Stimulated activated CD8-positive, alpha-beta memory T cell treated with anti-CD3 and anti-CD28 coated beads, Interleukin-15, amount 100 ng/mL, for 48 hours (primary cell): ENCODE measurements at places on chromosomes 5 and 9.

GRCh38 chr5:98982880-98983279, 54.1 kb upstream of the CHD1 start:
- DNase-seq: no peak

GRCh38 chr5:100797861-100798260, 105.2 kb downstream of the ST8SIA4 start:
- DNase-seq: no peak

DNA sequence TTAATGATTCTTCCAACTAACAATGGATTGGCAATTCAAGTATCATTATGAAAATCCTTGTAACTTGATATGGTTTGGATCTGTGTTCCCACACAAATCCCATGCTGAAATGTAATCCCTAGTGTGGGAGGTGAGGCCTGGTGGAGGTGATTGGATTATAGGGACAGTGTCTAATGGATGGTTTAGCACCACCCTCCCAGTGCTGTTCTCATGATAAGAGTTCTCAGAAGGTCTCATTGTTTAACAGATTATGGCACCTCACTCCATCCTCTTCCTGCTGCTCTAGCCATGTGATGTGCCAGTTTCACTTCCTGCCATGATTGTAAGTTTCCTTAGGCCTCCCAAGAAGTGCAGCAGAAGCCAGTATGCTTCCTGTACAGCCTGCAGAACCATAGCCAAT, 1116.2 kb upstream of the EDIL3 start:
- no peak for DNase-seq

GRCh38 chr5:42767491-42768105, 11.0 kb downstream of the CCDC152 start:
- no peak for DNase-seq

DNA sequence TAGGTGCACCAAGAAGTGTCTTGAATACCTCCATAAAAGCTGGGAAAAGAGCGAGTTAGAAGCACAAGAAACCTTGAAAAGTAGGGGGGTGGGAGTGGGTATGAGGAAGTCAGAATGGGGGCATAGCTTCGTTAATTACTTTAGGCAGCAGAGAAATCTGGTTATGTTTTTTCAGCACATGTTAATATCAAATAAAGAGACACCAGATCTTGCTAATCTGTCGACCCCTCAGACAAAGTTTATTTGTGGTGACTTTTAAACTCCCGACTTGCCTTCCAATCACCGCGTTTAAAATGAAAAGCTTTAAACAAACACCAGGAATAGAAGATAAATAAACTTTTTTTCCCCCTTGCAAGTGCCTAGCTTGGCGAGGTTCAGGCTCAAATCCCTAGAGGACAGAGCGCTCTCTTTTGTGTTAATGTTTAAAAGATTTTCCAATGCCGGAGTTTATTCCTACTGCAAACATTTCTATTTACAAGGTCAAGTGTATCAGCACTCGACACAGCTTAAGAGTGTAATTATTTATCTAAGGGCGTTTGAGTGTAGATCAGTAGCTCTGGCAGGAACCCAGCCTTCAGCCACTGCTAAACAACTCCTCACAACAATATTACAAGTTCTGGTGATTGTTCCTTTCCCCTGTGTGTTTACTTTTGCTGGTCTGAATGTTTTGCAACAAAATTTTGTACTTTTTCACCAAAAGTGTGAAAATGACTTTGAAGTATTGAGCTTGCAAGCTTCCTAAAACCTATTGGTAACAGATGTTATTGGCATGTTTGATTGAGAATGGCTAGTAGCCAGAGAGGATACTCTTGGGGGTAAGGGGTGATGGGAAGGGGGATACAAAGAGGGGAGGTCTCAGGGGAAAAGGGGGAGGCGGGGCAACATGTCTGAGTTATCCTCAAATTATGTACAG, 3.8 kb downstream of the GAS1 start:
- DNase-seq: no peak

GRCh38 chr9:16150501-16150900, 597.7 kb downstream of the CCDC171 start:
- DNase-seq: no peak

- no peak for DNase-seq
Observed at GRCh38 chr9:105357937-105358336, 89.9 kb upstream of the FSD1L start.

DNA sequence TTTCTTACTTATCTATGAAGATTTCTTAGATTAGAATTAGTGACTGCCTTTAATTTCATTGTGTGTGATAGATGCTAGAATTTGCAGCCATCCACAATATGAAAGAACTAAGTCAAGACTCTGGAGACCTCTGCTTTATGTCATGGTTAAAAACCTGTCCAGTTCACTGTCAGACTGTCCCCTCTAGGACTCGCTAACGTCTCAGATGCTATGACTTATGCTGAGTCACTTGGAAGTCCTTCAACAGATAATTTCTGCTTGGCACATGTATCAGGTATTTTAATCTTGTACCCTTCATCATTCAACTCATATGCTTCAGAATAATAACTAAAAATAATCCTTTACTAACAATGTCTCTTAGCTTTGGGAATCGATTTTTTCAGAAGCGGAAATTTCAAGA, 230.5 kb upstream of the DMAC1 start:
- no peak for DNase-seq

DNA sequence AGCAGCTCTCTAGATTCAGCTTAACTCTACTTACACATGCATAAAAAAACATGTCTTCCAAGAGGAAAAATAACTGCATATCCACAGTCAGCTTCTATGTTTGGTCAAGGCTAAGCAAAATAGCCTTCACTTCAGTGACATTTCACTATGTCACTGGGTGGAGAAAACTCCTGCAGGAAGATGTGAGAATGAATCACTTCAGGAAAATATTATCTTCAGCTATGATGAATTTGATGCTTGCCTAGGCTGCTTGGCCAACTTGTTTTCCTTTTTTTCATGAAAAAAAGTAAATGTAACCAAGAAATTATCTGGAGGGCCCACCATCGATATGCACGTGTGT, 143.0 kb upstream of the ZNF608 start:
- no peak for DNase-seq

GRCh38 chr5:146048994-146049703, 56.2 kb downstream of the PLAC8L1 start:
- peak; percentile 4 for DNase-seq

GRCh38 chr9:98943682-98944056, at the start of gene COL15A1:
Gene COL15A1 (plus strand): TSS chr9:98943907. CDS start chr9:98944062, 155 bp downstream.
- no peak for DNase-seq

DNA sequence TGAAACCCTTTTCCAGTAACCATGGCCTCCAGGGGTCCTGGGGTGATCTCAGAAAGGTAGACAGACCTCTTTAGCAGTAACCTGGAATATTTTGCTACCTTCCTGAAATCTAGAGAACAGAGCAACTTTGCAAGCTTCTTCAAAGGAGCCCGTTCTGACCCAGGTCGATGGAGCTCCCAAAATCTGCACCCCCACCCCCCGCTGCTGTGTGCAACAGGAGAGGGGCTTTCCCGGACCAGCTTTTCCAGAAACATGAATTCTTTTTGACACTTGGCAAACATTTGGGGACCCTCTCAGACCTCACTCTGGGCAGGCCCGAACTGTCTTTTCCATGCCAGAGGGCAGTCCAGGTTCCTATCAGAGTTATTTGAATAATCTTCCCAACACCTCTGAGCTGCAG, 65.3 kb downstream of the KCNIP1 start:
- no peak for DNase-seq

- DNase-seq: no peak
Observed at GRCh38 chr9:136666372-136667213, 3.9 kb downstream of the EGFL7 start.

GRCh38 chr5:81427566-81427965, 33.6 kb upstream of the ACOT12 start:
- no peak for DNase-seq

GRCh38 chr5:53900677-53901076, 340.2 kb downstream of the NDUFS4 start:
- DNase-seq: no peak

- no peak for DNase-seq
Observed at GRCh38 chr9:36992501-36993316, 41.4 kb downstream of the PAX5 start.

DNA sequence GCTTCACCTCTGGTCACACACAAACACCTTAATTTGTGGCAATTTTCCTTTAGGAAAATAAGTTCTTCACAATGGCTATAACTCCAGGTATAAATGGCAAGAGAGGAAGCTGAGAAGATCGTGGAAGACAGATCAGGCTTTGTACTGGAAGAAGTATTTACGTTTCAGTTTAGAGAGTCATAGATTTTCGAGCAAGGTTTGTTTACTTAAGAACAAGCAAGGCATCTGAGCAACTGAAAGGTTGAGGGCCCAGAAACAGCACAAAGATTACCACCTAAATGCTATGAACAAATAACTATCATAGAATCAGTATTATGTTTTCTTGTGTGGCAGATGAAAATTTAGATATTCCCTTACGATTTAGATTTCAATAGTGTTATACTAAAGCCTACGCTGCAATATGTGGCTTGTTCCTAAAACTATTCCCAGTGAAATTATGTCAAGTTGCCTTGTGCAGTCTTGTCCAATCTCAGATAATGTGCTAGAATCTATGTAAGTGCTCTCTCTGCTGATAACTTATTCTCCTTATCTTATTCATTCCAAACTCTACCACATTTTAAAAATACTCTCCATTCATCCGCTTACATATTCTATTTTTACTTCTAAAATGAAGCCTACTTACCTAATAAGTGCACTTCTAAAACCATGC, 6.7 kb downstream of the SLCO4C1 start:
- no peak for DNase-seq

DNA sequence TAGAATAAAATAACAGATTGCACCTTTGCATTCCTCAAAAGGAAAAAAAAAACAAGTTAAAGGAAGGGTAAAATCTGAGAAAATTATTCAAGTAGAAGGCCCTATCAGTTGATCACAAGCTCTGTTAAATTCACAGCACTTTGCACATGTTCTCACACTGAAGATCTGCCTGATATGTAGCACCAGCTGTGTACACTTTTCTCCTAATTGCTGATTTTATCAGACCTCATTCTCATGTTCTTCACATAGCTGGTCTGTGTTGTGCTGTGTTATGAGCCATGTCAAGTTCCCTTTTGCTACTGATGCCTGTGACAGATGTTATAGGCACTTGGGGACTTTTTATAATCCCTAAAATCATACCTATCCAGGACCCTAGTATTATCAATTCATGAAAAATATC, 390.4 kb upstream of the PRR16 start:
- no peak for DNase-seq

DNA sequence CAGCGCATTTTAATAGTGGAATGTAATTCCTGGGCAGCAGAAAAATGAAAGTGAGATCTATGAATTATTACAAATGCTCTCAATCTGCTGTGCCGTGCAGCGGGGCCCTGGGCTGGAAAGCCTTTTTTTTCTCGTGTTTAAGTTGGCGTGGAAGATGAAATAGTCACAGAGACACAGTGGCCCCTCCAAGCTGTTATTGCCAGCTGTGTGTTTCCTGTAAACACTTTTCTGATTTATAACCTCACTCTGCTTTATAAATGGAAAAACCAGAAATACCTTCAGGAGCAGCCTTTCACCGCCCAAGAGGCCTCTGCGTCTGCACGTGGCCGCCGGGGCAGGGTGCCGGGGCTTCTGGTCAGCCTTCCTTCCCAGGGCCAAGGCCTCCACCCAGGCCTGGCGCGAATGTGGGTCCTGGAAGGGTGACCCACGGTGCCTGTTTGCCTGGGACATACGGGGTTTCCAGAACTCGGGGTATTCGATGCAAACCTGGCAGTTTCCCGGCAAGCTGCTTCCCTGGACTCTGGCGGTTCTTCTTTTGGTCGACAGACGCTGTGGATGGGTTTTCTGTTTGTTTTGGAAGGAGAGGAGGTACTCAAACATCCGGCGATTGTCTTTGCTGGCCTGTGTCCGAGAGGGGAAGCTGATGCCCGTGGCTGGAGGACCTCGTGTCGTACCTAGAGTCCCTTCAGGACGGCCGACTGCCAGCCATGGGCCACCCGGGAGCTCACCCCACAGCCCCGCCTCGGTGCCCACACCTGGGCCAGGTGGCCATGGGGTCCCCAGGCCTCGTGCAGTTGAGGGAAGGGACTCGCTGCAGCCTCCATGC, 256.7 kb downstream of the PARP8 start:
- no peak for DNase-seq

DNA sequence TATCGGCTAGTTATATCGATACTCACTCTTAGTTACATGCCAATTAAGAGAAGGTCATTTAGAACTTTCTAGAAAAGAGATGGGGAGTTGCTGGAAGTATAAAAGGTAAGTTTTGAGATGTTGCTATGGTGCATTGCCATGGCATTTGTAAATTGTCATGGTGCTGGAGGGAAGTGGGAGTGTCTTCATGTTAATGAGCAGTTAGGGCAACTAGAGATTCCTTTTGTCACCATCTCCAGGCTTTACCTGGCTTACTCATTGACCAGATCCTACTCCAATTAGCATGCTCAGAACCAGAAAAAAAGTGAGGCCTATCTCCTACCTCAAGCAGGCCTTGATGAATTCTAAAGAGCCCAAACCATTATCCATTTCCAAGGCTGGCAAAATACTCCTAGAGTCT, 82.8 kb downstream of the PRR16 start:
- no peak for DNase-seq

GRCh38 chr9:86040861-86041155, 58.5 kb downstream of the GOLM1 start:
- no peak for DNase-seq

- DNase-seq: no peak
Observed at GRCh38 chr5:21723500-21723899, 1129.6 kb downstream of the CDH12 start.

GRCh38 chr9:94639999-94640376, 670 bp upstream of the FBP1 start:
- DNase-seq: no peak

DNA sequence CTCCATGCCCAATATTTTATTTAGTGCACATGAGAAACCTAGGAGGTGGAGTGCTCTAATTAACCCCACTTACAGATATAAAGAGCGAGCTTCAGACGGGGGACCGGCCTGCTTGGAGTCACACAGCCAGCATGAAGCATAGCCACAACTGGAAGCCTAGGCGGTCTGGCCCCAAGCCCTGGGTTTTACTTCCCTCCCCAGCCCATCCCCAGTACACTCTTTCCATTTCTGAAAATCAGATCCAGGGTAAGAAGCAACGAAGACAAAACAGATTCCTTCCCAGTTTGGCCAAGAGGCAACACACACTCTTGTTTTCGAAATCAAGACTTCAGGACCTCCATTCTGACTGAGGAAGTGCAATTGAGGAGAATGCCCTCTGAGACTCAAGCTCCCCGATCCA, 27.1 kb downstream of the KCNMB1 start:
- DNase-seq: no peak

DNA sequence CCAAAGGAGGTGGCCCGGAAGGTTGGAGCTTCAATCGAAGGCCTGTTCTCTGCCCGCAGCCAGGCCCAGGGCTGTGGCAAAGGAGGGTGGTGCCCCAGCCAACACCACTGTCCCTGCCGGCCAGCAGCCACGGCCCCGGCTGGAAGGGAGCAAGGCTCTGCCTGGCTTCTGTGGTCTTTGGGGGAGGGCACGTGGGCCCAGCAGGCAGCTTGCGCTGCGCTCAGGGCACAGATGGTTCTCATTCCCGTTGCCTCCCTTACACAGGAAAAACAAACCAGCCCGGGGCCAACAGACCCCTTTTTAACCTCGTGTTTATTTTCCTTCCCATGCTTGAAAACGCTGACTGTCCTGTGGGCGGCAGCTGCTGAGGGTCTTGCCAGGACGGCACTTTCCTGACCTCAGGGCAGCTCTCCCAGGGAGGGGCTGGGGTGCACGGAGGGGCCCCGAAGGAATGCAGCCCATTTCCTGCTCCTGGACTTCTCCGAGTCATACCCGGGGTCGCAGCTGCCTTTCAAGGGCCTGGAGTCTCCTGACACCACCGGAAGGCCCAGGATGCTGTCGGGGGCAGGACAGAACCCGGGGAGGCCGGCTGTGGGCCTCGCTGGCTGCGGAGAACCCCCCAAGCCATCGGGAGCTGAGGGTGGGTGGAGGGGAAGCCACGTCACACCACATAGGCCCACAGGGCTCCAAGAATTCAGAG, 1.1 kb upstream of the GPSM1 start:
- DNase-seq: no peak
